ENCODE measurements at places on chromosomes 3 and 15.

DNA sequence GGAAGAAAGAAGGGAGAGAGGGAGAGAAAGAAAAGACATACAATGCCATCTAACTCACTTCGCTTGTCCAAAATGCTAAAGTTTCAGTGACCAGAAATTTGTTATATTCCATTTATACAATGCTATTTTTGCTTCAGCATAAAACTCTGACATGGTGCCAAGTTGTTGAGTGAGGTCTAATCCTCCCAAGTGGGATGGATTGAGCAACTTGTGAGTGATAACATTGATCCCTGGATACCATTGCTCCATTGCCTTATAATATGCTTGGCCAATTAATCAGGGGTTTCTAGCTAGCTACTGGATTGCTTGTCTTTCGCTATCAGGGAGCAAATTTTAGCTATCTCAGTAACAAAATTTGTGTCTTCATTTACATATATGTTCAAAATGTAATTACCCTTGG, 615.6 kb upstream of the DPPA4 start:
- DNase-seq, result no peak

DNA sequence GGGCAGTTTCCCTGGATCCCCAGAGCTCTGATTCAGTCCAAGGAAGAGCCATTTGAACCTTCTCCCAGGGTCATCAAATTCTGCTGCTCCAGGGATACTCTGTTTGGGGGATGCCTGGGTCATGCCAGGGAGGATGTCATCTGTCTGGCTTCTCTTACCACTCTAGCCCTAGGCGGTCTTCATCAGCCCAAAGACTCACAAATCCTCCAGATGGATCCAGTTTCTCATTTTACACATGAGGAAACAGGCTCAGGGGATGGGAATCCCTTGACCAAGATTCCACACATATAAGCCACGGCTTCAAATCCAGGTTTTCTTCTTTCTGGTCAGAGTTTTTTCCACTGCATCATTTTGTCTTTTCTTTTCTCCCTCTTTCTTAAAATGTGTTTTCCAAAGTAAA, 36.7 kb downstream of the SLC28A1 start:
- DNase-seq, result no peak

GRCh38 chr3:7241584-7242302, 380.8 kb downstream of the GRM7 start:
- DNase-seq, result no peak

- DNase-seq, result no peak
Observed at GRCh38 chr3:23659274-23659673, 146.5 kb upstream of the UBE2E1 start.

GRCh38 chr3:45164056-45164455, 17.9 kb upstream of the CDCP1 start:
- no peak for DNase-seq

GRCh38 chr15:91263632-91264531, 163.8 kb downstream of the SV2B start:
- no peak for DNase-seq

DNA sequence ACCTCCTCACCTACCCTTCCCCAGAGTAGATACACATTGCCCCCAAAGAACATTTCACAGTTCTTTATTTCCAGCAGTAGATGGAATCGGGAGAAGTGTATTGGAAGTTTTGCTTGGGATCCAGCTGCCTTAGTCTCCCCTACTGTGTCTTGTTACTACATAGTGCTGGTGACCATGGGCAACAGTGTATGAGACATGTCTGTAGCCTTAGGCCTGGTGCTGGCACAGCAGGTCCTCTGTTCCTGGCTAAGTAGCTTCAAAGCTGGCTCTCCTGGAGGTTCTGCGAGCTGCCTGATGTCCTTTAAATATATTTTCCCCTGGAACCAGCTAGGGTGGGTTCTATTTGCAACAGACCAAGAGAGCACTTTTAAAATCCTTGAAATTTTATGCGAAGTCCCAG, 174.7 kb downstream of the THSD4 start:
- DNase-seq, result no peak

DNA sequence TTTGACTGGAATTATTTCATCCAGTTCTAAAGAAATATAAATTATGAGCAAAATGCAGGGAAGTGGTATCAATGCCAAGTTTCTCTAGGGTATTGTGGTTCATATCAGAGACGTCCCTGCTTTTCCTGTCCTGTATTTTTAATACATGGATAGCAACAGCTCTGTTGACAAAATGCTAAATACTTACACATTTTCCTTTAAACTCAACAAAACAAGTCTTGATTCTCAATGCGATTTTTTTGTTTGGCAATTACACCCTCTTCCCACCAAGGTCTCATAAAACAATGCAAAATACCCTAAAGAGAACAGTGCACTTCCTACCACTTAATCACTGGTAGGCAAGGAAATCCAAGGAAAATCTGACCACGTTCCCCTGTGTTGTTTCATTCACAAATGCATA, 120.0 kb downstream of the DUT start:
- DNase-seq, result no peak

- DNase-seq, result no peak
Observed at GRCh38 chr15:31412824-31413223, 86.2 kb downstream of the KLF13 start.

- DNase-seq, result no peak
Observed at GRCh38 chr3:93843981-93844380, 129.7 kb downstream of the PROS1 start.

DNA sequence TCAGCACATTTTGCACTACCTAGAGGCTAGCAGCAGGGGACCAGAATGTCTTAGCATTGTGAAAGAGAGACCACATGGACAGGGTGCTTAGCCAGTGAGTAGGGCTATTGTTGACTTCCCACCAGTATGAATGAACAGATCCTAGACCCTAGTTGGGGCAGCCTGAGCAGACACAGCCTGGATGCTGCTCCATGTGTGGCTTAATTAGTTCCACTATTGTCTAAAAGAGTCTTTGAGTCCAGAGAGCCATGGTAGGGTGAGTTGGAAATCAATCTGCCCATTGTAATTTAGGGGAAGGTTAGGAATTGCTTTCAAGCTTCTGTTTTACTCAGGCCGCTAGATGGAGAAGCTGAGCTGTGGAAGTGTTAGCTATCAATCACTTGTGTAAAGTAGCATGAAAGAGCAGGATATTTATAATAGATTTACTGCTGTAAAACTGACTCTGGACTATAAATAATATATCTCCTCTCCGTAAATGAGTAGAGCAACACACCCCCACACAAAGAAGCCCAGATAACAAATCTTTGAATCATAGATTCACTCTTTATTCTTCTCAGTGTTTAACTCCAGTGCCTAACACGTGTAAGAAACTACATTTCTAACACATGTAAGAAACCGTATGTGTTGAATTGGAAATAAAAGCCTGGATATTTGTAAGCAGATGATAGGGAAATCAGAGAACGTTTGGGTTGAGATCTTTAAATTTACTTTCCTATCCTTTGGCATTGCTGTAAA, 4.1 kb upstream of the GCSAM start:
- DNase-seq, result no peak
